ENCODE measurements at places on chromosomes 11 and 22.

GRCh38 chr22:48704335-48704734, 1123.3 kb downstream of the BRD1 start:
- no peak for DNase-seq

- DNase-seq = no peak
These were observed 102.4 kb downstream of the ME3 start for GRCh38 chr11:86570020-86570419.

DNA sequence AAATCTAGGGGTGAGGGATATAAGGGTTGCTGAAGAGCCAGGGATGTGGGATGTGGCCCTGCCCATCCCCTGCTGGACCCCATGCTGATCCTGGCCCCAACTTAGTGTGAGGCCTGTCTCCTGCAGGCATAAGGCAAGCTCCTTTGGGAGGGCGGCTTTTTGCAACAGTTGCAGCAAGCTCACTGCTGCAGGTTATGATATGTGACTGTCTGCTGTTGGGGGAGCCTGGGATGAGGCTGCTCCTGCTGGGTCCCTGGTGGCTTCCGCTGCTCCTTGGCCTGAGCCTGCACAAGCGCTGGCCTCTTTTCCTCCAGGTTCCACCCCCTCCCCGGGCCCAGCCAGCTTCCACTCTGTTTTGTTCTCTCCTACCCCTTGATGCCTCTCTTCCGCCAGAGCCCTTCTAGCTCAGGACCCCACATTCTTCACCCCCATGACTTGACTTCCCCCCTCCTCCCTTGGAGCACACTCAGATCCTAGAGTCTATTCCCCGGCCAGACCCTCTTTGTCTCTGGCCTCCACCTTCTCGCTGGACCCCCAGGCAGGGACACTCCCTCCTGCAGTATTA, 35.0 kb upstream of the SYT13 start:
- DNase-seq = no peak

DNA sequence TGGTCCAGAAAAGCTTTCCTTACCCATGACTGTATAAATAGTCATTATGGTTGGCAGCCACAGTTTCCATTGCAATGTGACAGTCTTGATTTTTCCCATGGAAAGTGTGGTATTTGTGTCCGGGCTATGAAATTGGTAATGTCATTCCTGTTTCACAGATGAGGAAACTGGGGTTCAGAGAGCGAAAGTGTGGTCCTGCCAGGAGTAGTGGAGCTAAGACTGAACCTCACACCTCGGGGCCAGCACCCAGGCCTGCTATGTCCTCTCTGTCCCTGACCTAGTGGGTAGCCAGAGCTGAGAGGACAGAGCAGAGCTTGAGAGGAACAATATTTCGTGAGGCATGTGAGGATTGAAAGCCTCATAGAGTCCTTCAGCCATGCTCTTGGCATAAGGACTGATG, 1.2 kb upstream of the YDJC start:
- no peak for DNase-seq

- DNase-seq = no peak
These were observed 411.5 kb upstream of the DDI1 start for GRCh38 chr11:103624708-103625623.

DNA sequence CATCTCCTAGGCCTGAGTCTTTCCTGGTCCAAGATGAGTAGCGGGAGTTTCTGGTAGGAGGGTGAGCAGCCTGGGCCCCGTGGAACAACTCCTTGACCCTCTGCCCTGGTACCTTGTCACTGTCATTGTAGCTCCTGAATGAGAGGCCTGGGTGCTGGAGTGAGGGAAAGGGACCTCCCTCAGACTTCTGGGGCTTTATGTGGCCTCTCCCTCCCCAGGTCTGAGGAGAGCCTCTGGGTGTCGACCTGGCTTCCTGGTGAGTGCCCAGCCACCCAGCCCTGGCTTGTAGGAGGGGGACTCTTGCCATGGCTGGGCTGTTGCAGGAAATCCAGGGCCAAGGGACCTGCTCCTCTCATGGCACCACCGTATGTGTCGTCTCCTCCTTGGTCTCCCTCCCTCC, 3.9 kb downstream of the P2RY2 start:
- no peak for DNase-seq

GRCh38 chr11:68508425-68508824, 47.9 kb downstream of the PPP6R3 start:
- no peak for DNase-seq

GRCh38 chr11:122755941-122756340, 82.4 kb upstream of the CRTAM start:
- DNase-seq = no peak

DNA sequence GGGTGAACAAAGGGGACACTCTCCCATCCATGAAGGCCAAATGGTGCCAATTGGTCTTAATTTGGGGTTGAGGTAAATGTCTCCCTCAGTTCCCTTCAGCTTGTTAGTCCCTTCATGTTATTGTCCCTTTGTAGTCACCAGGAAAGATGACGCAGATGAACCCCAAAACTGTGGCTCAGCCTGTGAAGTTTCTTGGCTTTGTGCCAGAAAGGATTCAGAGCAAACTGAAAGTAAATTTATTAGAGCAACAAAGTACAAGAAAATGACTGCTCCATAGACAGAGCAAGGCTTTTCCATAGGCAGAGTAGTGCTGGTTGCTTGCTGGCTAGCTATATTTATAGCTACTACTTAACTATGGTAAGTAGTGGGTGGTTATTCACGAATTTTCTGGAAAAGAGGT, 16.7 kb downstream of the OR4C3 start:
- no peak for DNase-seq

DNA sequence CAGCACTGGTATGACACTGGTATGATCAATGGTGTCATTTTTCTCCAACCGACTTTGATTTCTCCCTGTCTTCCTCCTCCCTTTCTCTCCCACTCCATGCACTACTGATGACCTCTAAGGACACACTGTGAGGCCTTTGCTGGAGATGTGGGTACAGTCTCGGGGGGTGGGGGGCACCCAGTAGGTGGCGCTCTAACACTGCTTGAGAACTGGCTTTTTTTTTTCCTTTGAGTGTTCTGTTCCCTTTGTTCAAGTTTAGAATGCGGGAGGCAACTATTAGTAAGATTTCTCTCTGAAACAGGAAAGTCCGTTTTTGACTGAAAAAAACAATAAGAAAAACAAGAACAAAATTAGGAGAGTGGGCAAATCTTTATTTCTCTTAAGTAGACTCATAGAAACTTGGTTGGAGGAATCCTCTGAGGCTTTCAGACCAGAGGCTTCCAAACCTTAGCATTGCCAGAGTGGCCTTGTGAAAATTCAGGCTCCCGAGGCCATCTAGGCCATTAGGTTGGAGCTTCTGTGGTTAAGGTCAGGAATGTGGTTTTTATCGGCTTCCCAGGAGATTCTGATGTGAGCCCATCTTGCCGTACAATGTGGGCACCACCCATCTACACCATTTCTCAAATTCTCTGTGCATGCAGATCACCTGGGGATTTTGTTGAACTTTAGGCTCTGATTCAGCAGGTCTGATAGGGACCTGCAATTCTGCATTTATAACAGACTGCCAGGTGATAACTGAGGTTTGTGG, 43.2 kb downstream of the PANX1 start:
- peak; percentile 26 for DNase-seq

- no peak for DNase-seq
These were observed 14.3 kb upstream of the TCF20 start for GRCh38 chr22:42284643-42285181.

DNA sequence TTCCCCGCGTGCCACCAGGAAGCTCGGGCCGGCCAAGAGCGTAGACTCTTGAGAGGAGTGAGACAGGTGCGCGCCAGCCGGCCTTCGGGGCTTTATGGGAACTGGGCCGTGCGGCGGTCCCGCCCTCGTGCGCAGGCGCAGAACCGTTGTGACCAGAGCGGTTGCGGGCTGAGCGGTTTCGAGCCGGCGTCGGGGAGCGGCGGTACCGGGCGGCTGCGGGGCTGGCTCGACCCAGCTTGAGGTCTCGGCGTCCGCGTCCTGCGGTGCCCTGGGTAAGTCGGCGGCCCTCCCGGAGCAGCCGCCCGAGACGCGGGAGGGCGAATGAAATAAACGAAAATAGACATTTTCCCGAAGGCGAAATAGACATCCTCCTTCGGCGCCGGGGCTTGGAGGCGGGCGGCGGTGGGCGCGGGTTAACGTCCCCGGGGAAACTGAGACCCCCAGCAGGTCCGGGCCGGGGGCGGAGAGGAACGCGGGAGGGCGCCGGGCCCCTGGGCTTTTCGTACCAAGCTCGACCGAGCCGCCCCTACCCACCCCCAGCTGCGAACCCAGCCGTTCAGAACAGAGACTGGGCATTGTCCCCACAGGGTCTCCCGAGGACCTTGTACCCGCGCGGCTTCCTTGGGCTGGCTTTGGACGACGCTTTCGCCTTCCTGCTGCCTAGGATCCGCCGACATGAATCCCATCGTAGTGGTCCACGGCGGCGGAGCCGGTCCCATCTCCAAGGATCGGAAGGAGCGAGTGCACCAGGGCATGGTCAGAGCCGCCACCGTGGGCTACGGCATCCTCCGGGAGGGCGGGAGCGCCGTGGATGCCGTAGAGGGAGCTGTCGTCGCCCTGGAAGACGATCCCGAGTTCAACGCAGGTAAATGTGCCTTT, at the start of gene ASRGL1:
Gene ASRGL1 (plus strand): TSS at position 146 of the 879 bp plus-strand sequence. CDS start 530 bp downstream, at position 676.
- peak; percentile 90 for DNase-seq

GRCh38 chr11:67368621-67369020, 4.8 kb downstream of the CLCF1 start:
- DNase-seq = no peak

- DNase-seq = no peak
These were observed 22.2 kb upstream of the CYP2D6 start for GRCh38 chr22:42152661-42153270.

GRCh38 chr11:70415642-70416395, 17.5 kb downstream of the CTTN start:
- no peak for DNase-seq

- no peak for DNase-seq
These were observed 217.1 kb downstream of the CSNK2A3 start for GRCh38 chr11:11135820-11136476.

- DNase-seq = no peak
These were observed 2.8 kb upstream of the BSX start for GRCh38 chr11:122984186-122985011.

DNA sequence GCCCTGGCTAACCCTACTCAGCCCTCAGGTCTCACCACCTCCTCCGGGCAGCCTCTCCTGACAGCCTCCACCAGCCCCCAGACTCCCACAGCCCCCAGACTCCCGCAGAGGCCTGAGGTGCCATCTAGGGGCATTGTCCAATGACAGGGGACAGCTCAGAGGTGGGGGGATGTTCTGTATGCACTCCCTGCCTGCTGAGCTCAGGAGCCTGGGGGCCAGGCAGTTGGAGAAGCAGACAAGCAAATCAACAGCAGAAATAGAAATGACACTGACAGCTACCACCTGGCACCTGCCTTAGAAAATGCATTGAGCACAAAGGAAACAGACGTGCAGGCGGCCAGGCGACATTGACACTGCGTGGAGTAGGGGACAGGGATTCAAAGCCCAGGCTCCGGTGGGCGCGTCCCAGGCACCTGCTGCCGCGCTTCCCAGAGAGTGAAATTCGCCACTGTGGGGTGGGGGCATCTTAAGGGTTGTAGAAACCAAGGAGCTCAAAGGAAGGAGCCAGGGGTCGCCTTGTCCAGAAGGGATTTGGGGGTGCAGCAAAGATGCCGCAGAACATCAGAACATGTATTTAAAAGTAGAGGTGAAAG, 22.5 kb upstream of the WNT7B start:
- no peak for DNase-seq

GRCh38 chr11:61392981-61393595, 701 bp downstream of the TMEM216 start:
- no peak for DNase-seq

DNA sequence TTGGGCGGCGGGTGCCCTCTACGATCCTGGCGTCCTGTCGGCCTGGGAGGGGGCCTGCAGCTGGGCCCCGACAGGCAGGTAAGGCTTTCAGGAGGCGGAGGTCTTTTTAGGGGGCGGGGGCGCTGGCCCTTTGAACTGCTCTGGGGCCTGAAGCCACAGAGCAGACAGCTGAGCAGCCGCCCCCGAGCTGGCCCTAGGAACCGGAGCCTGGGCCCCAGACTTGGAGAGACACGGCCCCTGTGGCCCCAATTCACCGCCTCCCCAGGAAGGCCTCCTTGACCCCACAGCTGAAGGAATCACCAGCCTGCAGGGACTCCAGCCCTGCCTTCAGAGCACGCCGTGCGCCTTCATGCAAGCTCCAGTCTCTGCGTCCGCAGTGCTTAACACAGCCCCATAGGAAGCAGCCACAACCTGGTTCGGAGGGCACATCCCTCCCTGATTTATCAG, 618 bp upstream of the CERK start:
- peak; percentile 35 for DNase-seq

GRCh38 chr11:6653097-6653496, 2.5 kb downstream of the DCHS1 start:
- DNase-seq = no peak

DNA sequence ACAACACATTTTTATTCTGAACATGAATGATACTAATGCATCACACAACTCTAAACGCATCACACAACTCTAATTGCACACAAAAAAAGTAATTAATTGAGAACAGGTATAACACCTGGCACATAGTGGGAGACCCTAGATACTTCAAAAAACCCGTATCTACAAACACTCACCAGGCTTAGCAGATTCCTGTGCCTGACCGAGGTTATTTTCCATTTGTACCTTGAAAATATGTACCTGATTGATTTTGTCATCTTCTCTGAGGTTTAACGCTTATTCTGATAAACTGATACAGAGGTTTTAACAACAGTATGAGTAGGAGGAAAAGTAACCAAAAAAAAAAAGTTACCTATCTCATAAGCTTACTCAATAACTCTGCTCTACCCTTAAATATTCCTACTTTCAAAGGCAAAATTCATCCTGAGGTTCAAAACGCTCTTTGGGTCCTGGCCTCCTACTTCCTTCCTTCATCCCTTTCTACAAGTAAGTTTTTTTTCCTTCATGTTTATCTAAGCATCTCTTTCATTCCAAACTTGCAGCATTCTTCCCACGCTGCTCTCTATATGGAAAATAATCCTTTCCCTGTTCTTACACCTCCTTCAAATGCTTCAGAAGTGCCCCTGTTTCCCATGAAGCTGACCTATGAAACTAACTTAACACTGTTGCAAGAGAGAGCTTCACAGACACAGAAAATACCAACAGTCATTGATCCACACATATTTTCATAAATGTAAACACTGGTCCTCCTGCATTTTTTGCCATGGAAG, 73.3 kb downstream of the ETS1 start:
- DNase-seq = no peak

DNA sequence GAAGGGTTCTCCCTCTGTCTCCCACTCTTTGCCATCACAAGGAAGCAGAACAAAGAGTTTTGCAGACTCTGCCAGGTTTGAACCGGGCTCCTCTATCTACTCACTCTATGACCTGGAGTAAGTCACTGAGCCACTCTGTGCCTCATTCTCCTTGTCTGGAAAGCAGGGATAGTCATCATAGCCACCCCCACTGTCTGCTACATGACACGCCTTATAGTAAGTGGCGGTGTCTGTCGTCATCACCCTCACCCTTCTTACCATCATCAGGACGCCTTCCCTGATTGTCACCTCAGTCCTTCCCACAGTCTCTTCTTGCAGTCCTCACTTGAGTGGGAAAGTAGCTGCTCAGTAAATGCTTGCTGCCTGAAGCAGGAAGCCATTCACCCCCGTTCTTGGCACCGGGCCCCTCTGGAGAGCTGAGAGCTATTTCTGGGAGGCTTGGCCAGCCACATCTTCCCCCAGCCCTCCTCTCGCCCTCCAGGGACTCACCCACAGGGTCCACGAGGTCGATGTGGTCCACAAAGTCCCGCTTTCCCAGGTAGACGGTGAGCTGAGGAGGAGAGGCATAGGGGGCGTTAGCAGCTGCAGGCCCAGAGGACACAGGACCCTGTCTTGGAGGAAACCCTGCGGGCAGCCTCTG, 46.4 kb downstream of the TPBGL start:
- no peak for DNase-seq

GRCh38 chr22:24543679-24544243, 11.2 kb downstream of the GUCD1 start:
- DNase-seq = no peak

- no peak for DNase-seq
These were observed 33.3 kb upstream of the CCDC81 start for GRCh38 chr11:86341382-86341781.
